Activated CD8-positive, alpha-beta memory T cell treated with anti-CD3 and anti-CD28 coated beads, Interleukin-2, amount 10 ng/mL, durations not matched to agents 7 days and 5 days (primary cell): ENCODE measurements at places on chromosomes 5 and 9. TPM values are rescaled to one million over a fixed set of nuclear protein-coding genes. Genes with fewer than 3 reads are reported as not detected.
A peak's percentile ranks its signal among the peaks of the same experiment; 100 is the strongest.

The IL3 gene
- 0.47 TPM for total RNA-seq

The FCN2 gene
- total RNA-seq: not detected

The CXXC5 gene
- total RNA-seq: 4.1 TPM

The LRSAM1 gene
- 25.5 TPM for total RNA-seq

The SETD9 gene
- 7.4 TPM for total RNA-seq

GRCh38 chr9:110356639-110357395 lies 19.2 kb upstream of the TXNDC8 start:
- H3K4me3 ChIP-seq: no peak overlapping the region
- H3K4me1 ChIP-seq: no peaks in the 10 kb centered on the region
- no peak for DNase-seq
- no peak overlapping the region for H3K27ac ChIP-seq
- H3K36me3 ChIP-seq: no peaks in the 10 kb centered on the region

DNA sequence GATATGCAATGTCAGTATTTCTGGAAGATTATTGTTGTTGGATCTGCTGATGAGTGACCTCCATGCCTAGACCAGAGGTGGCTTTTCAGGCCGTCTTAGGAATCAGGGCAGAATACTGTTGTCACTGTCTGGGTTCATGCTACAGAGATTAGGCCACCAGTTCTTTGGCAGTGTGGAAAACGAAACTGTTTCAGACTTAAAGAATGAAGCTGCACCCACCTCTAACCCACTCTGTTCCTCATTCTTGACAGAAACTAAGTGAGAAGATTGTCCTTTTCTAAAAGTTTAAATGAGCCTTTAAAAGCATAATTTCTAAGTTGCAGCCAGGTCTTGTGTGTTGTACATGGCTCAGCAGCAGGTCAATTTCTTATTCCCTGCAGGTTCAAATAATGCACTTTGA lies 444.3 kb downstream of the ENC1 start:
- DNase-seq: no peak
- H3K4me1 ChIP-seq: peaks cover 10% of the 10 kb centered on the region
- H3K36me3 ChIP-seq: no peaks in the 10 kb centered on the region
- peaks cover 15% of the 10 kb centered on the region for H3K27me3 ChIP-seq

GRCh38 chr9:88280816-88281382 lies 107.3 kb upstream of the SPIN1 start:
- peak; percentile 74 for DNase-seq
- peaks cover 33% of the 10 kb centered on the region for H3K27me3 ChIP-seq
- H3K4me3 ChIP-seq: peak overlapping the region; percentile 16
- H3K27ac ChIP-seq: peak overlapping the region; percentile 64
- peaks cover 19% of the 10 kb centered on the region for H3K4me1 ChIP-seq

- H3K27ac ChIP-seq: no peak overlapping the region
- peaks cover 10% of the 10 kb centered on the region for H3K27me3 ChIP-seq
- no peaks in the 10 kb centered on the region for H3K36me3 ChIP-seq
These were observed 127.9 kb downstream of the EFNA5 start for GRCh38 chr5:107542831-107543231.
